Tongue (tissue), 3 donors: ENCODE measurements at places on chromosomes 5 and 9.

- DNase-seq, result no peak
These were observed 137.1 kb upstream of the ZNF618 start for GRCh38 chr9:113738893-113739604.

- peak; percentile 75 for DNase-seq
These were observed 7.7 kb upstream of the SKP1 start for GRCh38 chr5:134184155-134185135.

GRCh38 chr9:126371007-126371870, 44.6 kb downstream of the MVB12B start:
- DNase-seq, result no peak

- no peak for DNase-seq
These were observed 58.2 kb downstream of the CAST start for GRCh38 chr5:96720408-96720807.

- DNase-seq, result no peak
These were observed 37.4 kb downstream of the TNFAIP8 start for GRCh38 chr5:119393201-119393691.

GRCh38 chr5:80961376-80962281, 1.5 kb downstream of the RASGRF2 start:
- DNase-seq, result no peak

- DNase-seq, result no peak
These were observed 77.8 kb downstream of the ZCCHC7 start for GRCh38 chr9:37198039-37198729.

- DNase-seq, result peak; percentile 62
These were observed 78.8 kb downstream of the F2RL2 start for GRCh38 chr5:76544268-76544926.

DNA sequence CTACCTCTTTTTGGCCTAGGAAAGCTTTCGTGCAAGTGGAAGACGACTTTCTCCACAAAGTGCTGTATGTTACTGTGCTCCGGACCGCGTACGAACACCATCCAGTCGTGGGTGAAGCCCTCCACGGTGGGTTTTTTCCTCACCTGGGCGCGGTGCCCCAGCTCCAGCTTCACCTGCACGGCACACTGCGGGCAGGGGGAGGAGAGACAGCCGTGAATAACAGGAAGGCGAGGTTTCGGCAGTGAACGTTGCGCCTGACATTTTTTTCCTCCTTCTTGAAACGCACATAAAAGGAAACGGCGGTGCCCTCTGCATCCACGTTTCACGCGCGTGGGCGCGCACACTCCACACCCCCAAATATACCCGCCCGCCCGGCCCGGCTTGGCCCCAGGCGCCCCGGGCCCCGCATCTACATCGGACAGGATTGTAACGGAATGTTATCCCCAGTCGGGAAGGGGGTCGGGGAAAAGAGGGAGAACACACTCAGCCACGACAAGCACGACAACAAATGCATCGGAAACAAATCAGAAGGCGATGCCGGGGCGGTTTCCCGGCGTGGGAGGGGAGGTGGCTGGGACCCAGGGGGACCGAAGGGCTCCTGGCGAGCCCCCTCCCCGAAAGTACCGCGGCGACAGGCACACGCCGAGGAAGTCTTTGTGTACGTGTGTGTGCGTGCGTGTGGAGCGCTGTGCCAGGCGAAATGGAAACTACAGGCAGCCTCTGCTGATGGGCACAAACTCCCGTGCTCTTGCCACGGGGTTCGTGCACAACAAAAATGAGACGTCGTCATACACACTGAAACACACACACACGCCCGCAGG, 1.4 kb downstream of the MLLT3 start:
- peak; percentile 60 for DNase-seq

GRCh38 chr5:96687812-96688453, 25.8 kb downstream of the CAST start:
- DNase-seq, result peak; percentile 57

DNA sequence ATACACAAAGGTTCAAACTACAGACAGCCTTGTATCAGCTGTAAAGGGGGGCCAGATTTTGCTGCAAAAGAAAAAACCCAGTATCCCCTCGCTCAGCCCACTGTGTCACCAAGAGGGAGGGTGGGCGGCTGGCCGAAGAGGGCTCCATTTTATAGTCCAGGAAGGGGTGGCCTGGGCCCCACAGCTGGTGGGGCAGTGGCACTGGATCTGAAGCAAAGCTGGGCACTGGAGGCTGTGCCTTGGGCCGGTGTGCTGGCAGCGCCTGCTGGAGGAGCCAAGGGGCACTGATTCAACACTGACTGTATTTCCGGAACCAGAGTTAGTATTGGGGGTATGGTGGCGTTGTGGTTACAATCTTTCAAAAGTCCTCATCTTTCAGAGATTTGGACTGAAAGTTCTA, 9.1 kb downstream of the BRD3 start:
- DNase-seq, result no peak

DNA sequence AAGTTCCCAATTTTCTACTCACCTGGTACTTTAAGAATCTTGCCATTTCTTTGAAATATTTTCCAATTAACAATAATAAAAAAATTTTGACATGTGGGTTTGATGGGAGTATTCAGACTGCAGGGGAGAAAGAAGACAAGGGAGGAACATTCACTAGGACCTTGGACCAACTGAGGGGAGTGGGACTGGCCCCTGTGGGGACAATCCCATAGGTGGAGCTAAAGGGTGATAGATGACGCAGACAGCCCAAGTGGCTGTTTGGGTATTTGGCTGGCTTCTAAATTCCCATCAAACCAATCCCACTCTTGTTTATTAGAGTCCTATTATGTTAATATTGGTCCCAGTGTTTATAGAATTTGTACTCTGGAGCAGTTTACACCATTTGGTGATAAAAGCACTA, 65.3 kb downstream of the KCNN2 start:
- no peak for DNase-seq

DNA sequence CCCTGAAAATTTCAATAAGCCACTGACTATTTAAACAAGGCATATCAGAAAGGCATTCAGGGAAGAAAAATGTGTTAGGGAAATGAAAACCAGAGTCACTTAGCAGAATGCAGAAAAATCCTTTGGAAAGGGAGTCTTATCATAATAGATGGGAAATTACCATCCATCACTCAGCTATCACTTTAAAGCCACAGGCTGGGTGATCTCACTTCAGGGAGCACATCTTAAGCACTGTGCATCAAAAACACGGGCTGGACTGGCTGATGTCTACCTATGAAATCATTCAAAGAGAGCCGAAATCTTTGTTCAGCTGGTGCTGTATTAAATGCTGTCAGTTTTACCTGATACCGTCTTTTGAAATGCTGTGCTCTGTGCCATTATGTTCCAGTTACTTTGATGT, 73.5 kb downstream of the C9orf57 start:
- DNase-seq, result no peak
